Central memory CD8-positive, alpha-beta T cell (primary cell): ENCODE measurements at places on chromosomes 1 and 21.

GRCh38 chr1:93675931-93676330 lies 5.7 kb downstream of the BCAR3 start:
- H3K27ac ChIP-seq: no peak overlapping the region
- H3K36me3 ChIP-seq: no peaks in the 10 kb centered on the region
- peaks cover 20% of the 10 kb centered on the region for H3K27me3 ChIP-seq
- no peak for DNase-seq
- H3K4me3 ChIP-seq: no peak overlapping the region

GRCh38 chr1:118144684-118145083 lies 40.3 kb downstream of the SPAG17 start:
- no peaks in the 10 kb centered on the region for H3K36me3 ChIP-seq
- no peaks in the 10 kb centered on the region for H3K4me1 ChIP-seq
- H3K27me3 ChIP-seq: peaks cover 13% of the 10 kb centered on the region
- no peak overlapping the region for H3K4me3 ChIP-seq

- no peak overlapping the region for H3K27ac ChIP-seq
- peaks cover 18% of the 10 kb centered on the region for H3K27me3 ChIP-seq
- no peaks in the 10 kb centered on the region for H3K36me3 ChIP-seq
- H3K4me3 ChIP-seq: no peak overlapping the region
- no peak for DNase-seq
- H3K4me1 ChIP-seq: no peaks in the 10 kb centered on the region
Measured at GRCh38 chr21:37338671-37339551, 27.7 kb upstream of the DYRK1A start.

- no peaks in the 10 kb centered on the region for H3K27me3 ChIP-seq
- H3K27ac ChIP-seq: no peak overlapping the region
- H3K4me1 ChIP-seq: peaks cover 17% of the 10 kb centered on the region
- H3K4me3 ChIP-seq: no peak overlapping the region
Measured at GRCh38 chr1:185376288-185376687, 59.2 kb upstream of the IVNS1ABP start.

- H3K4me3 ChIP-seq: no peak overlapping the region
- H3K27ac ChIP-seq: no peak overlapping the region
- H3K36me3 ChIP-seq: peaks cover 15% of the 10 kb centered on the region
- peaks cover 54% of the 10 kb centered on the region for H3K4me1 ChIP-seq
Measured at GRCh38 chr1:205298191-205298994, 23.2 kb downstream of the NUAK2 start.

GRCh38 chr1:109229531-109230127 lies 15.9 kb downstream of the SARS1 start:
- peaks cover 11% of the 10 kb centered on the region for H3K4me1 ChIP-seq
- no peak overlapping the region for H3K27ac ChIP-seq
- no peak for DNase-seq
- H3K27me3 ChIP-seq: no peaks in the 10 kb centered on the region
- peaks cover 66% of the 10 kb centered on the region for H3K36me3 ChIP-seq

GRCh38 chr21:34882719-34883131 lies 166.4 kb downstream of the RUNX1 start:
- H3K4me3 ChIP-seq: peak overlapping the region; percentile 3
- peak overlapping the region; percentile 62 for H3K27ac ChIP-seq
- no peaks in the 10 kb centered on the region for H3K27me3 ChIP-seq
- DNase-seq: no peak
- H3K4me1 ChIP-seq: peaks cover 47% of the 10 kb centered on the region

- H3K27ac ChIP-seq: peak overlapping the region; percentile 23
- no peak overlapping the region for H3K4me3 ChIP-seq
- H3K36me3 ChIP-seq: peaks cover 7% of the 10 kb centered on the region
- DNase-seq: no peak
- H3K4me1 ChIP-seq: peaks cover 28% of the 10 kb centered on the region
- no peaks in the 10 kb centered on the region for H3K27me3 ChIP-seq
Measured at GRCh38 chr1:155529929-155530328, 32.7 kb downstream of the ASH1L start.

DNA sequence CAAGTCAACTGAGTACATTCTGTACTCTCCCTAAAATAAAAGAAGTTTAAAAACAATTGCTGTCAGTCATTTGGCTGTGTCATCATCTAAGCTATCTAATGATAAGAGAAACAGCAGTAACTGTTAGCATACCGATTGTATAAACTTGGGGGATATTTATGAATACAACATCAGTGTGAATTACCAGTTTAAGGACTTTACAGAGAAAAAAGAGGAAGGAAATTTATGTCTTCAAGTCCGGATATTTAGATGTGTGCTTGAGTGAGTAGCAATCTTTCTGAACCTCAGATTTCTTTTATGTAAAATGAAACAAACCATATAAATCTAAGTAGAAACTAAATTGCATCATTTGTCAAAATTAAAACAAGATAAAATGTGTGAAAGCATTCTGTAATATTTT lies 1557.0 kb downstream of the MRPL39 start:
- H3K36me3 ChIP-seq: no peaks in the 10 kb centered on the region
- no peak overlapping the region for H3K27ac ChIP-seq
- no peak overlapping the region for H3K4me3 ChIP-seq
- H3K4me1 ChIP-seq: no peaks in the 10 kb centered on the region
- DNase-seq: no peak
- H3K27me3 ChIP-seq: no peaks in the 10 kb centered on the region

GRCh38 chr1:10694633-10695627 lies 101.5 kb downstream of the CASZ1 start:
- no peaks in the 10 kb centered on the region for H3K27me3 ChIP-seq
- DNase-seq: peak; percentile 73
- H3K4me3 ChIP-seq: peak overlapping the region; percentile 83
- H3K4me1 ChIP-seq: peaks cover 27% of the 10 kb centered on the region
- peaks cover 8% of the 10 kb centered on the region for H3K36me3 ChIP-seq

- H3K4me1 ChIP-seq: no peaks in the 10 kb centered on the region
- no peak overlapping the region for H3K4me3 ChIP-seq
- peaks cover 19% of the 10 kb centered on the region for H3K27me3 ChIP-seq
- DNase-seq: no peak
- H3K27ac ChIP-seq: no peak overlapping the region
Measured at GRCh38 chr1:7380712-7381111, 390.4 kb upstream of the VAMP3 start.

DNA sequence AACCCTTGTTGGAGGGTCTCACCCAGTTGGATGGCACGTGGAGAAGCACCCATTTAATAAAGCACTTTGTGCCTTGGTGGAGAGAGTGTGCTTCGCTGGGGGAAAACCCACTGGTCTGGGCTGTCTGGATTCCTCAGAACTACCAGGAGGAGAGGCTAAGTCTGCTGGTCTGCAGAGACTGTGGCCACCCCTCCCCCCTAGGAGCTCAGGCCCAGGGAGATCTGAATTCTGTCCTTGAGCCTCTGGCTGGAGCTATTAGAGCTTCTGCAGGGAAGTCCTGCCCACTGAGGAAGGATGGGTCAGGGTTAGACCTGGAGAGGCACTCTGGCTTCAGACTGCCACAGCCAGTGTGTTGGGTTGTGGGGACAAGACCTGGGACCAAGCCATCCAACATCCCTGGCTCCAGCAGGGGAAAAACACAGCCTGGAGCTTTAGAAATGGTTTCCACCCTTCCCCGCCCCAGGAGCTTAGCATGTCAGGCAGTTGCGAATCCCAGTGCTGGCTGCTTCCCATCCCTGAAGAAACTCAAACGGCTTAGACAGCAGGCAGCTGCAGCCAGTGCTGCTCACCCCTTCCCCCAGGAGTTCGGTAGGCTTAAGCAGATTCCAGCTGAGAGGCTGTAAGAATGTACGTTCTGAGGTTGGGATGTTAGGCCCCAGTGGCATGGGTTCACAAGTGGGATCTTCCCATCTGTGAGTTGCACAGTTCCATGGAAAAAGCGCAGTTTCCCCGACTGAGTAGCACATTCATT lies 288.3 kb downstream of the TGFB2 start:
- no peaks in the 10 kb centered on the region for H3K27me3 ChIP-seq
- DNase-seq: no peak
- H3K27ac ChIP-seq: no peak overlapping the region
- H3K4me1 ChIP-seq: no peaks in the 10 kb centered on the region

DNA sequence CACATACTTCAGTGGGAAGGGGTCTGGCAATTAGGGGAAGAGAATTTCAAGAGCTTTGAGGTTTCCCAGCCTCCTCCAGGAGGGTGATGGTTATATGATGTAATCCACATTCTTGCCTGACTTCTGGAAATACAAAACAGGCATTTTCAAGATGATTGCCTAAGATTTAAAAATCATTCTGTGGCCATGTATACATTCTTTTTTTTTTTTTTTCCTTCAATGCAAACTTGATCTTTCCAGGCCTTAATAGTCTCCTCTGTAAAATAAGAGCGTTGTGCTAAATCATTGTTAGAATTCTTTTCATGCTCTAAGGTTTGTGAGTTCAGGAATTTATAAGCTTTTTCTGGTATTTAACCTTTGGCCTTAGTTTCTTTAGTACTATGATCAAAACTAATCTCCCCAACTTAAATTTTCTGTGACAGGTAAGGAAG lies 192.3 kb upstream of the HMCN1 start:
- H3K4me3 ChIP-seq: no peak overlapping the region
- peaks cover 4% of the 10 kb centered on the region for H3K27me3 ChIP-seq
- H3K27ac ChIP-seq: no peak overlapping the region

- H3K36me3 ChIP-seq: no peaks in the 10 kb centered on the region
- H3K27ac ChIP-seq: no peak overlapping the region
- H3K4me1 ChIP-seq: peaks cover 6% of the 10 kb centered on the region
Measured at GRCh38 chr1:1941868-1942752, 23.0 kb upstream of the TMEM52 start.

GRCh38 chr1:217089361-217090014 lies 366.3 kb upstream of the ESRRG start:
- no peak overlapping the region for H3K4me3 ChIP-seq
- no peak overlapping the region for H3K27ac ChIP-seq
- H3K27me3 ChIP-seq: peaks cover 38% of the 10 kb centered on the region
- no peaks in the 10 kb centered on the region for H3K4me1 ChIP-seq
- H3K36me3 ChIP-seq: no peaks in the 10 kb centered on the region

DNA sequence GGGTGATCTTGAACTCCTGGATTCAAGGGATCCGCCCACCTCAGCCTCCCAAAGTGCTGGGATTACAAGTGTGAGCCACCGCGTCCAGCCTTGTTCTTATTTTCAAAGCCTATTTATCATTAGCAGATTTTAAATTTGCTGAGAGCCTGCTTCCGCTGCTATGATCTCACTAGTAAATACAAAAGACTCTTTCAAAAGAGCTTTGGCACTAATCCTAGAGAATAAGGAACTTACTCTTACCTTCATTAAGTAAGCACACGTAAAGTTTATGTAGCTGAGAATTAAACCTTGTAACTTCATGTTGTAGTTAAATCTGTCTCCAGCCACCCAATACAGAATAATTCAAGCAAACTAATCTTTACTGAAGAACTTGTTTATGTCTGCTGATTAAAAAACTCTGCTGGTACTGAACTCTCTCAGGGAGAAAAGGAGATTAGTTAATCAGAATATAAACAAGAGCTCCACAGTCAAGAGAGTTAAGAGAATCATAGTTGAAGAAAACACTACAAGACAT lies 72.3 kb downstream of the RUSC1 start:
- no peaks in the 10 kb centered on the region for H3K4me1 ChIP-seq
- no peak overlapping the region for H3K4me3 ChIP-seq
- no peak for DNase-seq
- H3K36me3 ChIP-seq: peaks cover 47% of the 10 kb centered on the region

DNA sequence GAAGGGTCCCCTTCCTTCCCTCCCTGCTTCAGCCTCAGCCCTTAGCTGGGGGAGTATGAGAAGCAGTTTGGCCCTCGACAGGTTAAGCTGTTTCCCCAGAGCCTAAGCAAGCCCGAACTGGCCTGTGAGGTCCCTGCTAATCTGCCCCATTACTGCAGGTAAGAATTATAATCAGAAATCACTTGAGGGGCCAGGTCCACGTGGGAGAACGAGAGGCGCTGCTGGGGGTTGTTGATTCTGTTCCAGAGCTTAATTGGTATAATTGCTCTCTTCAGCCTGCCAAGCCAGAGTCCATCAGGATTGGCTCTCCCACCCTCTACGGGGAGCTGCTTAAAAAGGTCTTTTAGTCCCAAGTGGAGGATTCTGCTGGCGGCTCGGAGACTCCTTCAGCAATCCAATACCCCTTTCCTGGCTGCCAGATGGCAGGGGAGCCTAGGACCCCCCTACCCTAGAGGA lies 70.8 kb downstream of the UBE2T start:
- no peak overlapping the region for H3K27ac ChIP-seq
- peaks cover 19% of the 10 kb centered on the region for H3K4me1 ChIP-seq
- H3K27me3 ChIP-seq: no peaks in the 10 kb centered on the region

DNA sequence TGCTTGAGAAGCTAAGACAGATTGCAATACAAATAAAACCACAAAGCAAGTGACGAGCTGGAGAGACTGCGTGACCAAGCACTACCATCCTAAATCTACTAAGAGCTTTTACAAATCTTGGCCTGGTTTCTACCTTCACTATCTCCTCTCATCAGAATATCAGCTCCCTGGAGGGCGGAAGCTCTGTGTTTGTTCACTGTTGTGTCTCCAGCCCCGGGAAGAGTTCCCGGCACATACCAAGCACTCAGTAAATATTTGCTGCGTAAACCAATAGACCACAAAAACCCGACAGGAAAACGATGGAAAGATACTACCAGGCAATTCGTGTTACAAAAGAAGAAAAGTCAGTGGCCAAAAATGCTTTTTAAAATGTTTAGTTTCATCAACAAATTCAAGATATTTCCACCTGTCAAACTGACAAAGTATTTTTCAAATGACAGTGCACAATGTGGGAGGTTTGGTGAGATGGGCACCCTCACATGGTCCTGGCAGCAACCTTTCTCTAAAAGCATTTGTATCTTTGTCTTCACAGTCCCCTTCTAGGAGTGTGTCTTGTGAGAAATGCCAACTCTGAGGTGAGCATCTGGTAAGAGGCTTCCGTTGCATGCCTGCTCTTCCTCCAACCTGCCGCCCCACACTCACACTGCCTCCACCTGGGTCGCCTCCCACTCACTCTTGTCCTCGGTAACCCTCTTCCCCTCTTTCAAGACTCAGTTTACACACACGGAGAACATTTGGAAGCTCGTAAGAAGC lies 34.7 kb downstream of the SLC1A7 start:
- H3K27me3 ChIP-seq: no peaks in the 10 kb centered on the region
- peaks cover 29% of the 10 kb centered on the region for H3K4me1 ChIP-seq
- no peak for DNase-seq
- peak overlapping the region; percentile 25 for H3K4me3 ChIP-seq

GRCh38 chr1:8554956-8555534 lies 237.1 kb downstream of the SLC45A1 start:
- no peak overlapping the region for H3K4me3 ChIP-seq
- no peak for DNase-seq
- no peaks in the 10 kb centered on the region for H3K4me1 ChIP-seq
- peaks cover 5% of the 10 kb centered on the region for H3K36me3 ChIP-seq
- no peak overlapping the region for H3K27ac ChIP-seq
